ENCODE measurements at places on chromosomes 2 and 18. TPM values are rescaled to one million over a fixed set of nuclear protein-coding genes. Genes with fewer than 3 reads are reported as not detected.

Gene DSG3
- 0.15 TPM for polyA plus RNA-seq

Gene LBX2
- polyA plus RNA-seq: 47.8 TPM

Gene PRPF40A
- polyA plus RNA-seq: 83.5 TPM

Gene POTEI
- 0.10 TPM for polyA plus RNA-seq

Gene EN1
- polyA plus RNA-seq: not detected

Gene HNMT
- polyA plus RNA-seq: 71.1 TPM

Gene CD8B
- 7.3 TPM for polyA plus RNA-seq

Gene TMEFF2
- polyA plus RNA-seq: 2.3 TPM

Gene SERPINB12
- not detected for polyA plus RNA-seq

Gene OXER1
- polyA plus RNA-seq: 12.2 TPM

Gene KANSL3
- 41.6 TPM for polyA plus RNA-seq

Gene DPP4
- polyA plus RNA-seq: 145 TPM

Gene EHD3
- 3.9 TPM for polyA plus RNA-seq

Gene TTC31
- polyA plus RNA-seq: 51.4 TPM

Gene SERPINB10
- polyA plus RNA-seq: not detected

Gene UNC80
- 2.5 TPM for polyA plus RNA-seq

Gene FAM124B
- 1.8 TPM for polyA plus RNA-seq

Gene CDC42EP3
- 11.8 TPM for polyA plus RNA-seq

Gene SNTG2
- 0.48 TPM for polyA plus RNA-seq

Gene UPP2
- polyA plus RNA-seq: 0.04 TPM

Gene ABCG5
- polyA plus RNA-seq: 35.8 TPM

Gene PTH2R
- 0.46 TPM for polyA plus RNA-seq

Gene PNPT1
- 25.9 TPM for polyA plus RNA-seq

Gene SH3RF3
- polyA plus RNA-seq: 3.0 TPM

Gene FAM110C
- polyA plus RNA-seq: 20.0 TPM

Measured in large intestine (tissue), 12 donors.